ENCODE measurements at places on chromosomes 16 and 17. TPM values are rescaled to one million over a fixed set of nuclear protein-coding genes. Genes with fewer than 3 reads are reported as not detected.

GP1BA gene
- 1.1 TPM for total RNA-seq

DNA sequence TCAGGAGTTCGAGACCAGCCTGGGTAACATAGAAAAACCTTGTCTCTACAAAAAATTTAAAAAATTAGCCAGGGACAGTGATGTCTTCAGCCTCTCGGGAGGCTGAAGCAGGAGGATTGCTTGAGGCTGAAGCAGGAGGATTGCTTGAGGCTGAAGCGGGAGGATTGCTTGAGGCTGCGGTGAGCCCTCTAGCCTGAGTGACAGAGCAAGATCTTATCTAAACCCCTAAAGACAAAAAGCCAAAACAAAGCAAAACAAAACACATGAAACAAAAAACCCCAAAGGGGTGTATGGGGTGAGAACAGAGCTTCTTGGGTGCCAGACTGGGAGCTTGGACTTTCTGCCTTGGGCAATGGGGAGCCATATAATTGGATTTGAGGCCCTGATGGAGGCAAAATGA is 2.6 kb downstream of the SPNS3 start:
- ATAC-seq: no peak

DNA sequence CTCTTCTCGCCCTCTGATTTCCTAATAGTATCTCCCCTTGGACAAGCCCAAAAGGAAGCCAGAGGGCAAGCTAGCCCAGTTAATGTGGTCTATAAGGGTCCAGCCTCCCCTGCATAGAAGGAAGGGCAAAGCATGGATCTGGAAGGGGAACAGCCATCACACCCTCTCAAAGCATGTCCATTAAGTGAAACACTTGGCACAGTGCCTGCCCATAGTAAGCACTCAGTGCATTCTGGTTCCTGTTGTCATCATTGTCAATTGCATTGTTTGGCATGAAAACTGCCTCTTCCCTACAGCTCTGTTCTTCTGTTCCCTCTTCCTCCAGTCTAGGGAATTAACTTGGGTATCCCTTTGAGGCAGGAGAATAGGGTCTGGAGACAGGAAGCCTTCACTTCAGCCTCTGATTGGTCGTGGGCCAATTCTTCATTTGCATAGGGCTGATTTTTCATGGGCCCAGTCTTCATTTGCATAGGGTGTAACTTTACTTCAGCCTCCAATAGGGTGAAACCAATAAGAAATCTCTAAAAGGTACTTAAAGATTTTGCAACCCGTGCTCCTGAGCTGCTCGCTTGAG is 81.4 kb downstream of the C17orf67 start:
- no peak for ATAC-seq

DNA sequence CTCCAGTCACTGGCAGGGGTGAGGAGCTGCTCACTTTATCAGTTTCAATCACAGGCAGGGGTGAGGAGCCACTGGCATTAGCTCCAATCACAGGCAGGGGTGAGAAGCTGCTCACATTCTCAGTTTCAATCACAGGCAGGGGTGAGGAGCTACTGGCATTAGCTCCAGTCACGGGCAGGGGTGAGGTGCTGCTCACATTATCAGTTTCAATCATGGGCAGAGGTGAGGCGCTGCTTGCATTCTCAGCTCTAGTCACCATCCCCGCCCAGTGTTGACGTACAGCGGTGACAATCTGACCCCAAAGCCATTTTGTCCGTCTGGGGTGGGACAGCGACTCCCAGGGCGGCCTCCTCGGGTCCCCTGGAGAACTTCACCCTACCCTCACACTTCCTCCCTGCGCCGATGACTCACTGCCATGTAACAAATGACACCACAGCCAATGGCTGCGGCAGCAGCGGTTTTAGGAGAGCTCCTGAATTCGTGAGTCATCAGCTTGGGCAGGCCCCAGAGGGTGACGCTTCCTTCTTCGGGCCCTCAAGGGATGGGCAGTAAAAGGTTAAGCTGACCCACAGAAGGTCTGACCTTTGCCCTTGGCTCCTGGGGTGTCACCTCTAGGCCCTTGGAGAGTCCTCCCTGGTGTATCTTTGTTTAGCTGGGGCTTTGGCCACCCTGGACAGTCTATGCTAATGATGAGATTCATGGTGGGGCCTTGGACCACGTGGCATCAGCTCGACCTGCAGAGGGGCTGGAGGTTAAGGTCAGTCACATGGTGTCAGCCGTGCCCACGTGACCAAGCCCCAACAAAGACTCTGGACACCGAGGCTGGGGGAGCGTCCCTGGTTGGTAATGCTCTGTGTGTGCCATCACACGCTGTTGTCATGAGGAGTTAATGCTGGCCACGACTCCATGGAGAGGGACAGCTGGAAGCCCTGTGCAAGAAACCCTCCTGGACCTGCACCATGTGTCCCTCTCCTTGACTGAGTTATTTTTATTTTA is 171.7 kb downstream of the C16orf95 start:
- ATAC-seq: no peak

DNA sequence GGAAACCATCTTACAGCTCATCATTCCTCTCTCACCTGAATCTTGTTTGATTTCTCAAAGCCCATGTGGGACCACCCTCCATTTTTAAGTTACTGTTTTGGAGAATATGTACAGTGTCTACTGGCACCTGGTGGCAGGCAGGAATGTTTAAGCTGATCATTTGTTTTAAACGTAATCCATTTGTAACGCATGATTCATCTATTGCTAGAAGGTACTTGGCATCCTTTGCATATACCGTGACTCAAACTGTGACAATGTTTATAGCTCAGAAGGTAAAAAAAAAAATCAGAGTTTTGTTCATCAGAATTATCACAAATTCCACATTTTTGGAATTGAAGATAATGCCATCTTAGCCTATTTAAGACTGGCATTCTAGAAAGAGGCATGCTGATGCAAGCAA is 1007.5 kb upstream of the EEF2KMT start:
- ATAC-seq: no peak

GRCh38 chr17:27635275-27635823 is 4.4 kb downstream of the LGALS9 start:
- ATAC-seq: no peak

FUS gene
- total RNA-seq: 49.4 TPM

DNA sequence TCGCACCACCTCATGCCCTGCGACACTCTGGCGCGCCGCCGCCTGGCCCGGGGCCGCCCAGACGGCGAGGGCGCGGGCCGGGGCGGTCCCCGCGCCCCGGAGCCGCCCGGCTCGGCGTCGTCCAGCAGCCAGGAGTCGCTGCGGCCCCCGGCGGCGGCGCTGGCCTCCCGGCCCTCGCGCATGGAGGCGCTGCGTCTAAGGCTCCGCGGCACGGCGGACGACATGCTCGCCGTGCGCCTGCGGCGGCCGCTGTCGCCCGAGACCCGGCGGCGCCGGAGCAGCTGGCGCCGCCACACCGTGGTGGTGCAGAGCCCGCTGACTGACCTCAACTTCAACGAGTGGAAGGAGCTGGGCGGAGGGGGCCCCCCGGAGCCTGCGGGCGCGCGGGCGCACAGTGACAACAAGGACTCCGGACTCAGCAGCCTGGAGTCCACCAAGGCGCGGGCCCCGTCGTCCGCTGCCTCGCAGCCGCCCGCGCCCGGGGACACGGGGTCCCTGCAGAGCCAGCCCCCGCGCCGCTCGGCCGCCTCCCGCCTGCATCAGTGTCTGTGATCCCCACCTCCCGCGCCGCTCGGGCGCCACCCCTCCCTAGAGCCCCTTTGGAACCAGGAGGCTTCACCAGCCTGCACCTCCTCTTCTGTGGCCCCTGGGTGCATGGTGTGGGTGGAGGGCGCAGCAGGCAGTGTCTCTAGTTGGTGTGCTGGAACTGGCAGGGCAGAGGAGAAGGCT is 82.3 kb downstream of the ARHGAP23 start:
- peak; percentile 70 for ATAC-seq

STAC2 gene
- total RNA-seq: 0.86 TPM

PRKCB gene
- 5.8 TPM for total RNA-seq

GRCh38 chr17:65359016-65359415 is 202.4 kb downstream of the AXIN2 start:
- ATAC-seq: no peak

DNA sequence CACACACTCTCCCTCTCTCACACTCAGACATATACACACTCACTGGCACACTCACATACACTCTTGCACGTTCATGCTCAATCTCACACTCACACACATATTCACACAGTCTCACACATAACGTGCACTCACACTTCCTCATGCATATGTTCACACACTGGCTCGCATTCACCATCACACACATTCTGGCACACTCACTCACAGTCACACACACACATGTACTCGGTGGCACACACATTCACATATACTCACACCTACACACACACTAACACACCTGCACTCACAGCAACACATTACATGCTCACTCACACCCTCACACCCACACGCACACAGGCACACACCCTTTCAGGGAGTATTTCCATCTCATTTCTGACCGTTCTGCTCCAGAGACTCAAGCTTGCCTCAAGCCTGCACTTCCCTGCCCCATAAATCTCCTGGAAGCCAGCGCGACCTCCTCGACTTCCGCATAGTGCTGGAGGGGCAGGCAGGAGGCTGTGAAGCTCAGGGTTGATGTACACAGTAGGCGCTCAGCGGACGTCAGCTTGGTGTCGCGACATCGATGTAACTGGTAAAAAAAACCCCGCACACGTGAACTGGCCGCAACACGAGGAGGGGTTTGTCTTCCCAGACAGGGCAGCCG is 66.7 kb upstream of the FOXF1 start:
- ATAC-seq: peak; percentile 53

- ATAC-seq: no peak
These were observed 506.2 kb upstream of the ZFHX3 start for GRCh38 chr16:73553941-73554660.

Measured in motor neuron (in vitro differentiated cells).